NCI-H1417 treated with DMSO at 0.1 percent for 48 hours (cell line): ENCODE measurements at places on chromosomes 3 and 15.

GRCh38 chr3:94709249-94709902 lies 646.5 kb downstream of the NSUN3 start:
- no peak for DNase-seq

DNA sequence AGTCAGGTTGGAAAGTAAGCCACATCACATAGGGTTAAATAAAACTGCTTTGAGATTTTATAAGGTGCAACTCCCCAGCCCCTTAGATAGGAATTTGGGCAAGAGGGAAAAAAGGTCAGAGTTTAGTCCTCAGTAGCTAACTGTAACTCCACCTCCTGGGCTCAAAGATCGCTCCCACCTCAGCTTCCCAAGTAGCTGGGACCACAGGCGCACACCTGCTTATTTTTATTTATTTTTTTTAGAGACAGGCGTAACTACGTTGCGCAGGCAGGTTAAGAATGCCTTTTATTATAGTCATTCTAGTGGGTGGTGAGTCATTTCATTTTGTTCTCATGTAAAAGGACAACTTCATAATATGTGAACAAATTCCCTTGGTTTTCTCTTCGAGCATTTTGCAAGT lies 14.7 kb downstream of the TM2D3 start:
- DNase-seq, result no peak

DNA sequence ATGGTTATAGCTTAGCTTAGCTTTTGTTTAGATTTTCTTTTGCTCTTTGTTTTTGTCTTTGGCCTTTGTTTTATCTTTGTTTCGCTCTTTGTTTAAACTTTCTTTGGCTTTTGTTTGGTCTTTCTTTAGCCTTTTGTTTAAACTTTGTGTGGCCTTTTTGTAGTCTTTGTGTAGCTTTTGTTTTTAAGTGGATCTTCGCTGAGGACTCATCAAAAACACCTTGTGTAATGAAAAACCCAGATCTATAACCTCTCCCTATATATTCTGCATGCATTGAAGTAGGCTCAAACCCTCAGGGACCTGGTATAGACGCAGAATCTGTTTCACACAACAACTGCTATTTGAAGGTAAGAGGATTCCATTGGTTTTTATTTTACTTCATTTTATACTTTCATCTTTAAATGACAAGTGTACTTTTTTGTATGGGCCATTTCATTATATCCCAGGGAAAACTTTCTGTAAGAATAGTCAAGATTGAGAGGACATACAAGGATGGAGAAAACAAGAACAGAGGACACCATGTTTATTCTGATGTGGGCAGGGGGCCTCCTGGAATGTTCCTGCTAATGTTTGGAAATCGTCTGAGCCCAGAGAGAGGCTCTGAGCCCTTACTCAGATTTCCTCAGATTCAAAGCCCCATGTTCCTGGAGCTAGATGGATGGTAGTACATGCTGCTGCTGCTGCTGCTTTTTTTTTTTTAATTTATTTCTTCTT lies at the start of gene MOBP:
MOBP (plus strand) TSS at position 287 of the 714 bp plus-strand sequence. CDS start 34,390 bp downstream, outside the sequence.
- DNase-seq, result no peak

DNA sequence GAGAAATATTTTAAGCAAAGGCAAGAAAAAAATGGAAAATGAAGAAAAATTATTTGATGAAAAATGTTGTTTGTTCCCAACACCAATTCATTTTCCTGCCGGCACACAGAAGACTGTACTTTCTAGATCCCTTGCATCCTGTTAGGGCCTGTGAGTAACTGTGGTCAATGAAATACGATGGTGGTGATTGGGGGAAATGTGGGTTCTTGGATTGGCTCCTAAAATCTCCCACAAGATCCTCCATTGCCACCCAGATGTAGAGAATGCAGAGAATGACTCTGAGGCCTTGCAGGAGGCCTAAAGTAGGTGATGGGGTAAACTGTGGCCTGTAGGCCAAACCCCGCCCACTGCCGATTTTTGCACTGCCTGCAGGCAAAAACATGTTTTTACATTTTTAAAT lies 46.3 kb upstream of the C3orf70 start:
- no peak for DNase-seq

DNA sequence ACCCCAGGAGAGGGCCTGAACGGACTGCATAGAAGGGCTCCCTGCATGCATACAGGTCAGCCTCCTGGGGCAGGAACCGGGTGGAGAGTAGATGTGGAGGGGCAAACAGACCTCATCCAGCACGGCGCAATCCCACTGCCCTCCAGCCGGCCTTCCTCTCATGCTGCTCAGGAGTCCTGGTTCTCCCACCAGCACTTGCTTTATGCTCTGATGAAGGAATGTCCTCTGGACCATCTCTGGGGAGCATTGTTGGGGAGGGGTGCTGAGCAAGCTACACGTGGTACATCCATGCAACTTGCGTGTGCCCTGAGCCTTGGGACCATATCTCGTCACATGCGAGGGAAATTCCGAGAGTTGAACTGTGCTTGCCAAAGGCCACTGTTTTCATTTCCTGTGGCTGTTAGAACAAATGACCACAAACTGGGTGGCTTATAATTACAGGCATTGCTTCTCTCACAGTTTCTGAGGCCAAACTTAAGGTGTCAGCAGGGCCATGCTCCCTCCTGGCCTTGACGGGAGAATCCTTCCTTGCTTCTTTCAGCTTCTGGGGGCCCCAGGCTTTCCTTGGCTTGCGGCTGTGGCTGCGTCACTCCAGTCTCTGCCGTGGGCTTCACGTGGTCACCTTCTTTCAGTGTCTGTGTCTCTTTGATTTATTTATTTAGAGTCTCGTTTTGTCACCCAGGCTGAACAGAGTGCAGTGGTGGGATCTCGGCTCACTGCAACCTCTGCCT lies 12.2 kb downstream of the SELENOS start:
- no peak for DNase-seq

GRCh38 chr3:159757341-159758060 lies 231.1 kb upstream of the IL12A start:
- DNase-seq, result no peak

DNA sequence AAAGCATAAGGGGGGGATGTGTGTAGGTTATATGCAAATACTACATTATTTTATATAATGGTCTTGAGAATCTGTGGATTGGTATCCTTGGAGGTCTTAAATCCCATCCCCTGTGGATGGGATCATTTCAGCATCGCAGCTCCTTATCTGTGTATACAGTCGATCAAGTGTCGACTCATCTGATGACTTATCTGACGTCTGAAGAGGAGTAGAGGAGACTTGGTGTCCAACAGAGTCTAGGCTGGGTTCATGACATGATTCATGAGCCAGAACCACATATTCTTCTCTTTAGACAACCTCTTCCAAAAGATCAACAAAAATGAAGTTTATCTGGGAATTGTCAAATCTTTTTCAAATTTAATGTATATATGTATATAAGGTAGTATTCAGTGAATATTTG lies 220.7 kb downstream of the NR2F2 start:
- no peak for DNase-seq

GRCh38 chr3:188397766-188398705 lies 244.1 kb downstream of the LPP start:
- no peak for DNase-seq

DNA sequence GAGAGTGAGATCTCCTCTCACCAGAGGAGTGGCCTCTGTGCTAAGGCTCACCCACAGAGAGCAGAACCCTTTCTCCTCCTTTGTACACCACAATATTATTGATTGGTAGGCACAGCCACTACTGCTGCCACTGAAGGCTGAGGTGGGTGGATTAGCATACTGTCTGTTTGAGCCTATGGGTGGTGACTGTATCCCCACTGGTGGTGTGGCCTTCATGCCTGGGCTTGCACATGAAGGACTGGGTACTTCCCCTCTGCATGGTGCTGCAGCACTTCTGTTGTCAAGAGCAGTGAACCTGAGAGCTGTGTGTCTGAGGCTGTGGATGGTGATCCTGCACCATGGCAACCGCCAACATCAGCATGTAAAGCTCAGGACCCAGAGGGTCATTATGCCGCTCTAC lies 35.7 kb upstream of the NECTIN3 start:
- DNase-seq, result no peak

GRCh38 chr3:10551821-10552630 lies 46.6 kb upstream of the ATP2B2 start:
- DNase-seq, result no peak

DNA sequence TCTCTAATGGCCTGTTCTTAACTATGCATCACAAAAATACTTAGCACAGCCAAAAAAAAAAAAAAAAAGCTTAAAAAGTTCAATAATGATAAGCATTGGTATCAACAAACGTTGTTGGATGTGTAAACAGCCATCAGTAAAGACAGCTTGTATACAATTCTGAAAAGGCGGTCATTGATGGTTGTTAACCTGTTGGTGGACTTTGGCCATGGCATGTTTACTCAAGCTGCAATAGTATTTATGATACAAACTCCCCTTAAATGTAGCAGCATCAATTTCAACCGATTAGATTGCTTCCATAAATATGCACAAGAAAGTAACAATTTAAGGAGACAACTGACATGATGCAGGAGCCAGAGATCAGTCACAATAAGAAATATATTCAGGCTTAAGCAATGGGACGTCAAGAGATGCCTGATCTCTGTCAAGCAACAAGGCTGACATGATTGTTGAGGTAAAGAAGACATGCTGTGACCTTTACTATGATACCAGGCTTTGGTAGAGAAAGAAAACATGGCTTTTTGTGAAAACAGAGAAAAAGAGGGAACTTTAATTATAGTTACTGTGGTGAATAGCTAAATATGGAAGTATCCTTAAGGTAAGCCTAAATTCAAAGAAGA lies 14.2 kb upstream of the SLC7A14 start:
- no peak for DNase-seq

GRCh38 chr3:30501526-30501925 lies 104.9 kb upstream of the TGFBR2 start:
- no peak for DNase-seq

- no peak for DNase-seq
Measured at GRCh38 chr3:33490641-33491241, 50.5 kb upstream of the UBP1 start.

GRCh38 chr3:1902416-1902815 lies 196.2 kb upstream of the CNTN4 start:
- no peak for DNase-seq

- no peak for DNase-seq
Measured at GRCh38 chr15:90598031-90598577, 68.4 kb downstream of the CRTC3 start.

GRCh38 chr15:63465104-63465503 lies 39.3 kb upstream of the USP3 start:
- no peak for DNase-seq

GRCh38 chr3:53726643-53727042 lies 119.6 kb downstream of the CHDH start:
- DNase-seq, result no peak

- DNase-seq, result no peak
Measured at GRCh38 chr15:42679285-42680141, 57.4 kb downstream of the CDAN1 start.

- peak; percentile 98 for DNase-seq
Measured at GRCh38 chr3:175149675-175150074, 290.5 kb downstream of the NAALADL2 start.
